ENCODE measurements at places on chromosomes 3 and 15.

GRCh38 chr3:114928989-114929640 lies 218.0 kb downstream of the ZBTB20 start:
- DNase-seq: no peak

DNA sequence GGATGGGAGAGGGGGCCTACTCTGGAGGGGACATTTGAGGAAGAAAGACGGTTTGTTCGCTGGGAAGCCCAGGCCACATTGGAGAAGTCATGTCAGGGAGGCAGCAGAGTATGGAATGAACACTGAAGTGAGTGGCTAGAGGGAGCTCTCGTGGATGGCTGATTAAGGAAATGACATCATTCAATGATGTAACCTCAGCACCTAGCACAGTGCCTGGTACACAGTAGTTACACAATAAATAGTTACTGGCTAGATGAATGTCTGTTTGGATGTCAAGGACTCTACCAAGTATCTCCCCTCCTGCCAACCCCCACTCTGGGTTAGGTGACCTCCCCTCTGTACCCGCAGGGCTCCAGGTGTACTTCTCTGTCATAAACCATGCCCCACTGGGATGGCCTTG lies 121.1 kb downstream of the CLSTN2 start:
- no peak for DNase-seq

- no peak for DNase-seq
These were observed 5.7 kb downstream of the CEP19 start for GRCh38 chr3:196706327-196706726.

DNA sequence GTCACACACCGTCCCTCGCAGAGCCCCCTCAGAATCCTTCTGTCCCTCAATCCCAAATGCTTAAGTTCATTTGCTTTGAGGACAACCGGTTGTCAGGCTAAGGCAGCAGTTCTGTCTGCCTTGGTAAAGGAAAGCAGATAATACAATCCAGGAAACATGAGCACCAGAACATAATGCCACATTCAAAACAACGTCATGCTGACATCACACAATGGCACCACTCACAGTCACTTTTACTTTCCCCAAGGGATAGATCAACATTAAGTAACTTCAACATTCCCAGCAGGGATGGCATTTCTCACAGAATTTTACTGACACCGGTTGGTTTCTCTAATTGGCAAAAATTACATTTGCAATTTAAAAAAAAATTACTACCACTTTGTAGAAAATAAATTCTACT lies 74.6 kb upstream of the PSMD6 start:
- no peak for DNase-seq

GRCh38 chr3:51044982-51045381 lies 340.1 kb upstream of the MANF start:
- no peak for DNase-seq

- no peak for DNase-seq
These were observed 134.8 kb upstream of the TTC14 start for GRCh38 chr3:180467177-180467576.

DNA sequence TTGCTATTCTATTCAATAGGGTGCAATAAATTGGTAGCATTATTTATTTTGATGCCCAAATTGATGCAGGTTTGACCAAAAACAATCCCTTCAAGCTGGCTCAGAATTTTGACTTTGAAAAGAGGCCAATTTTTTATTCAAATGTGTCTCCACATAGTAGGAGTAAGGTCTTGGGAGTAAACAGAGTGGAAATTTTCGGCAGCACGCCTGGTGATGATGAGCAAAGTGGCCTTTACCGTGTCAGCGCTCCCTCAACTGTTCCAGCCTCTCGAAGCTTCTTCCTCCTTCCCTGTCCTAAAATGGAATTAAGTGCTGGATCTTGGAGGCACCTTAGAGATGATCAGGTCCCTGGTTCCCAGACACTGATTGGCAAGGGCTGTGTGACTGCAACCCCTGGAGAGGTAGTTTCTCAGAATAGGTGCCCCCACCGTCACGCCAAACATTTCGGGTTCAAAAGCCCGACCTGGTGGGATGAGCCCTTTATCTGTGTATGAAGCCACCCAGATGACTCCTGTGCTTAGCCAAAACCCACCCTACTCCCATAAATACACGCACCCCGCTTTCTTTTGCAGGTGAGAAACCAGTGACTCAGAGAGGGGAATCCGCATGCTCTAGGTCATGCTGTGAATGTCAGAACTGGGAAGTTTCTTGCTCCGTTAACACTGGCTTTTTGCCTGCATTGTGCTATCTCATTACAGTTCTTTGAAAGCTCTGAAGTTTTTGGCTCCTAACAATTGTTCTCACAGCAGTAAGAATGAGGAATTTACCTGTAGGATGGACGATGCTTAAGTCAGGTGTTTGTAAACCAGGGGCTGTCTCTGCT lies 89.1 kb downstream of the CRYGS start:
- no peak for DNase-seq

- DNase-seq: no peak
These were observed 35.5 kb downstream of the COLQ start for GRCh38 chr3:15486020-15486419.

Data from Panc1 (cell line).